ENCODE measurements at places on chromosomes 13 and 19. TPM values are rescaled to one million over a fixed set of nuclear protein-coding genes. Genes with fewer than 3 reads are reported as not detected.
A peak's percentile ranks its signal among the peaks of the same experiment; 100 is the strongest.

LILRB2 gene
- total RNA-seq = 0.72 TPM

GIPR gene
- not detected for total RNA-seq

ETV2 gene
- total RNA-seq = not detected

BRCA2 gene
- total RNA-seq = 4.8 TPM

ASPDH gene
- total RNA-seq = not detected

CPB2 gene
- total RNA-seq = not detected

- no peak for DNase-seq
Observed at GRCh38 chr19:4453232-4454179, 4.1 kb downstream of the UBXN6 start.

DNA sequence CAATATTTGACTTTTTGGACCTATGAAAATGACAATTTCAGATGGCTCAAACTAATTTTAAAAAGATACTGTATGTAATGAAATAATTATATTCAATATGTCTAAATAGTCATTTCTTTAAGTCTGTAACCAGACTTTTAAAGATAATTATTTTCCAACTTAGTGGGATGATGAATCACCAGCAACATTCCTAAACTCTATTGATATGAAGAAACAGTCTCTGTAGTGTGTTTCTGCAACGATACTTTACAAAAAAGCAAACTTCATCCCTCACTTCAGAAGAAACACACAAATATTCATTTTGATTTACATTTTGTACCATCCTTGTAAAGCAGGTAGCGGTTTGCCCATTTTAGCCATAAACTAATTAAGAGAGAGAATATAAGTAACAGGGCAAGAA lies 417.4 kb downstream of the EFNB2 start:
- DNase-seq = no peak

DNA sequence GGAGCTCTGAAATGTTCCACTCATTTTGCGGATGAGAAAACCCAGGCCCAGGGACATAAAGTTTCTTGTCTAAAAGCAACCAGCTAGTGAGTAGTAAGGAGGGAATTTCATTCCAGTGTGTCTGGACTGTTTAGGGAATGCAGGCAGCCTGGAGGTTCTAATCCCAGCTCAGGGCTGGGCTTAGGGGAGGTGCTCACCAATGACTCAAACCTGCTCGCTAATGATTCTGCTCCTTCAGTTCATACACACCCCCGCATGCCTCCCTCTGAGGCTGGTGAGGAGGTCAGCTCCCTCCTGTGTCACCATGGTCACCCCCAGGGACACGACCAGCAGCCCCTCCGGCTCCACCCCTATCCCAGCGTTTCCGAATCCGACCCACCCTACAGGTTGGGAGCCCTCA lies 34.6 kb downstream of the CYP4F2 start:
- DNase-seq = no peak

DNA sequence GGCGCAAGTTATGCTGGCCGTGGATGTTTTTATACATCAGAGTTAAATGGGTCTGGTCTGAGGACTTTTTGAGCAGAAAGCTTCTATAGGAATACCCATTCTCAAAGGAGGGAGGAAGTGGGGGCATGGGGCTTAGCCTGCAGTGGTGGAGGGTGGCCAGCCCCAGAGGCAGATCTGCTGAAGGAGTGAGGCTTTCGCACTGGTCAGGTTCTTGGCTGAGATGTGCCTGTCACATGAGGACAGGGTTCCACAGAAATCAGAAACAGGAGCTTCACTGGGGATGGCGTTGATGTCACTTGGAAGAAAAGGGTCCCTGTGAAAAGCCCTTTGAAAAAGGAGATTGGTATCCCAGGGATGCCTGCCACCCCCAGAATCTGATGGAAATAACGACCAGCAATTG lies 100.7 kb upstream of the MCF2L start:
- DNase-seq = no peak

DNA sequence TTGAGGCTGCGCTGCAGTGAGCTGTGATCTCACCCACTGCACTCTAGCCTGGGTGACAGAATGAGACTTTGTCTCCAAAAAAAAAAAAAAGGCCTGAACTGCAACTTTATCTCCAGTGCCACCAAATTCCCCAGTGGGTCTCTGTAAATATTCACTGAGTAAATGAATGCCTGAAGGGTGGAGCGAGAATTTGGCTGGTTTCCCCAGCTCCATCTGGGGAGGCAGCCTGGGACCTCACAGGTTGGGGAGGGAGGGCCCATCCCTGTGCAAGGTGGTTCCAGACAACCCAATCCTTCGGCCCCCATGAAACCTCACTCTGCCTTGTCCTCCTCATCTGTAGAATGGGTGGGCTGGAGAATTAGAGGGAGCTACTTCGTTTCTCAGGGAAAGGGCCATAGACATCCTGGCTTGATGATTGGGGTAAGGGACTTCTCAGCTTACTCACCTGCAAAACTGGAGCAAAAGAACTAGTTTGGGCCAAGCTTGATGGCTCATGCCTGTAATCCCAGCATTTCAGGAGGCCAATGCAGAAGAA lies 4.2 kb upstream of the PKN1 start:
- no peak for DNase-seq

DNA sequence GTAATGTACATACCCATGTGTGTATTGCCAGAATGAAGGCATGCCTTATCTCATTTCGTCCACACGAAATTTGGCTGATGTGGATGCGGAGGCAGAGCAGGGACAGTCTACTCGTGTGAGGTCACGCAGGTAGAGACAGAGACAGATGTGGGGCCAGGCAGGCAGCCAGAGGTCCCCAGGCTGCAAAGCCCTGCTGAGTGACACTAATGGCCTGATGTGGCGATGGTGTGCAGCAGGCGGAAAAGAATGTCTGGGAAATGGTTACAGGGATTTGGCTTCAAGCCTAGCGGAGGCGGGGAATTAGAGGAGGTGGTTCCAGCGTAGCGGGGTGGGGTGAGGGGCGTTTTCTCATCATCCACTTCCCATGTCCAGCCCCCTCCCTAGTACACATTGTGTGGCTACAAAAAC lies 4.2 kb upstream of the IZUMO2 start:
- peak; percentile 95 for DNase-seq

DNA sequence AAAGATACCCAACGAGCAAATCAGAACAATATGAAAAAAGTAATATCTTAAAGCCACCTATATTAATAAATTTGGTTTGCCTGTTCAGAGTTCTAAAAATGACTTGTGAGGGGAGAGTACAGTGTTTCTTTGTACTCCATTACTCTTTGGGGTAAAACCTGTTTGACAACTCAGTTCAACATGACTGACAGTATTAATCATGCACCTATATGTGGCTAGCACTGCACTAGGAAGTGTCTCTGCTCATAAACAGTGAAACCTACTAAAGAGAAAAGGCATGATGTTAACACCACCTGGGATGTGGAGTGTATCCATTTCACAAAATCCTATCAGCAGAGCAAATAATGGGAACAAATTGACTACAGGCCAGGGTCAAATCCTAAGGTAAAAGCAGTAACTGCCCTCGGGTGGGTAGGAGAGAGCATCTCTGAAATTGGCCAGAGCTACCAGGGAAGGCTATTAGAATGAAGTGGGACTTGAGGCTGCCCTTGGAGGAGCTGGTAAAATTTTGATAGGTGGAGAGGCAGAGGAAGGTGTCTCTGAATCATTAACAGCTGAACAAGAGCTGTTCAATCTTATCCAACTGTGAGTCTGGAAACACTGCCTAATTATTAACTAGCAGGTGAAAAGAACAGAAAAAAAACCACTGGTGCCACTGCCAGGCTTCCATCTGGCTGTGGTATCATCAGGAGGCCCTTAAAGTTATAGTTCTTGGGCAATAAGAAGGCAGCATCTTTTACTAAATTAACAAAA lies 365.1 kb downstream of the DNAJC15 start:
- no peak for DNase-seq

DNA sequence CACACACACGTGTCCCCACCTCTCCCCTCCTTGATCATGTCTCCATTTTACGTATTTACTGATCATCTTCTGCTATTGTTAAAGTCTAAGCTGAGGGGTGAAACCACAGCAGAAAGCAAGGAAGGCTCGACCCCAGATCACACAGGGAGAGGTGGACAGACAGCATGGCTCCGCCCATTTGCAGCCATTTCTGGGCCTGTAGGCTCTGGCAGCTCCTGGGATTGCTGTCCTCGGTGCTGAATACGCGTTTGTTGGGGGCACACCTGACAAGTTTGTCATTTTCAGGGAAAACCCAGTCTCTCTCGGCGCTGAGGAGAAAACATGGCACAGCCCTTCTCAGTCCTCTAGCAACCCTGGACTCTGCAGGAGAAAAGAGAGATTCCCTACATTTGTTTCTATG lies 8.0 kb downstream of the TMEM86B start:
- no peak for DNase-seq

DNA sequence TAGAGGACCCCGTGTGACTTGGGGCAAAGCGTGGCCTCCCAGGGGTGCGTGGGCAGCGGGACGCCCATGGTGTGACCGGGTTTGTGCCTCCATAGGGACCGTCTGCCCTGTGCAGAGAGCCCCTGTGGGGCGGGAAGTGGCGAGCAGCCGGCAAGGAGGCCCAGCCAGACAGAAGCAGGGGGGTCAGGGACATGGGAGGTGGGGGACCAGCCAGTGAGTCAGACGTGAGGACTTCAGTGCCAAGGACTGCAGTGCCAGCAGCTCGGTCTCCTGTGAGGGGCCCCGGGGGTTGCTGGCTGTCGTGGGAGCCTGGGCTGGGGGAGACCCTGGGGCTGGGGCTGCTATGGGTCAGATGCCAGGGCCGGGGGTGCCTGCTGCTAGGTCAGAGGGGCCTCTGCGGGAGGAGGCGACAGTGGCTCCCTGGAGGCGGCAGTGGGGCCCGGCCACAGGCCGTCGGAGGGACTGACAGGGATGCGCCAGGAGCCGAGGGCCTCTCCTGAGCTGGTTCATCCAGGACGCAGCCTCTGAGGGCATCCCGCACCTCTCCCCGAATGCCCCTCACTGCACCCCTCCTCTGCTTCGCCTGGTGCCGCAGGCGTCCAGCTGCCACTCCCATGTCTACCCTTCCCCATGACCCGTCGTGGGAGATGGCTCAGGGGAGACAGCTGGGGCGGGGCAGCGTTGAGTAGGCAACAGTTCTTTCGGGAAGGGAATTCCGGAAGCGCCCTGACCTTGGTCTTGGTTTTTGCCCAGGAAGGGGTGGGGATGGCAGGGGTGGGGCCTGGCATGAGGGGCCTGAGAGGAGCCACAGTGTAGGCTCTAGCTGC lies 80.0 kb downstream of the KDM4B start:
- peak; percentile 70 for DNase-seq

- no peak for DNase-seq
Observed at GRCh38 chr19:54329476-54330165, 9.3 kb downstream of the LILRA4 start.

GRCh38 chr19:7978179-7978825 lies 27.1 kb downstream of the ELAVL1 start:
- DNase-seq = no peak

DNA sequence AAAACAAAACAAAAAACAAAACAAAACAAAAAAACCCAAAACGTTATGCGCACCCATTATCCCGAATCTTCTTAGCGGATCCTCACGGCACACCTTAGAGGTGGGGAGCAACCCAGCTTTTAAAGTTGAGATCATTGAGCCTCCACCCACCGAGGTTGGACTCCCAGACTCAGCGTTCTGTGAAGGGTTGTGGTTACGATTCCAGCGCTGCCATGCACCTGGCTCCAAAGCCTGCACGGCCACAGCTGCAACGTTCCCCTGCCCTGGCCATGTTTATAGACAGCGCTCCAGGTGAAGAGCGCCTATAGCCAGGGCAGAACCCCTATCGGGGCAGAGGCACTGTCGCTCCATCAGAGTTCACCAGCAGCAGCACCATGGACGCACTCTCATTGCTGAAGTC lies 18.7 kb upstream of the LILRA2 start:
- no peak for DNase-seq

GRCh38 chr13:44368599-44369368 lies 4.8 kb upstream of the SERP2 start:
- no peak for DNase-seq

DNA sequence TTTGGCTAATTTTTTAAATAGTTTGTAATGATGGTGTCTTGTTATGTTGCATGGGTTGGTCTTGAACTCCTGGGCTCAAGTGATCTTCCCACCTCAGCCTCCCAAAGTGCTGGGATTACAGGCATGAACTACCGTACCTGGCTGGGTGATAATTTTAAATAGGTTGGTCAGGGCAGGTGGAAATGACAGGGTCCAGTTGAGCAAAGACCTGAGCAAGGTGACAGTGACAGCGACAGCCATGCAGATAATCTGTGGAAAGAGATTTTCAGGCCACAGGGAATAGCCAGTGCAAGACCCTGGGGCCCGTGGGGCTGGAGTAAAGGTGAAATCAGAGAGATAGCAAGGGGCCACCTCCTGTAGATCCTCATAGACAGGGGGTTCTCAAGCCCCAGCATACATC lies 3.5 kb downstream of the SPACA6 start:
- no peak for DNase-seq

DNA sequence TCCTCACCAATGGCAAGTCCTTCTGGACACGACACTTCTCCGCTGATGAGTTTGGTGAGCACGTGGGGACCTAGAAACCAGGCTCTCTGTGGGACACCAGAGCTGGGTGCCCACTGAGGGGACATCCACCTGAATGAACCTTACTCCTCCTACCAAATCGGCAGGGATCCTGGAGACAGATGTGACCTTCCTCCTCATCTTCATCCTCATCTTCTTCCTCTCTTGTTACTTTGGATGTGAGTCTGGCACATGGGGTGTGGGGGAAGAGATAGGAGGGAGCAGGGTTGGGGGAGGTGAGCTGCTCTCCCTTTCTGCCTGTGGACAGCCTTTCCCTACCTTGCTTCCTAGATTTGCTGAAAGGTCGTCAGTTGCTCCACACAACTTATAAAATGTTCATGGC lies 1.9 kb downstream of the TMEM145 start:
- DNase-seq = no peak

- DNase-seq = peak; percentile 64
Observed at GRCh38 chr19:55703790-55704215, 28.8 kb downstream of the EPN1 start.

Data from tongue (tissue), 3 donors.